ENCODE measurements at places on chromosomes 4 and X.

DNA sequence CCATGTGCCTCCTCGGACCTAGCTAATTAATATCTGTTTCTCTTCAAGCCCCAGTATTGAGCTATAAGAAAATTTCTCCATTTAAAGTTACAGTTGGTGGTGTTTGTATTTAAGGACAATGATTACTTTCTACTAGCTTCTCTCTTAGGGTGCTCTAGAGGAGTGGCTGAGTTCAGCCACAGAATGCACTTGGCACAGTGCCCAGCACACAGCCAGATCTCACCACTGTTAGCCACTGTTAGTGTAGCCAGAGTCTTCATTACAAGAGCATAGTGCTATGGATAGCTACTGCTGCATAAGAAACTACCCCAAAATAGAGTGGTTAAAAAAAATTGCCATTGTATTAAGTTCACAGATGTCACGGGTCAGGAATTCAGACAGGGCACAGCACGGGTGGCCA is 421.3 kb downstream of the BCOR start:
- DNase-seq = no peak

DNA sequence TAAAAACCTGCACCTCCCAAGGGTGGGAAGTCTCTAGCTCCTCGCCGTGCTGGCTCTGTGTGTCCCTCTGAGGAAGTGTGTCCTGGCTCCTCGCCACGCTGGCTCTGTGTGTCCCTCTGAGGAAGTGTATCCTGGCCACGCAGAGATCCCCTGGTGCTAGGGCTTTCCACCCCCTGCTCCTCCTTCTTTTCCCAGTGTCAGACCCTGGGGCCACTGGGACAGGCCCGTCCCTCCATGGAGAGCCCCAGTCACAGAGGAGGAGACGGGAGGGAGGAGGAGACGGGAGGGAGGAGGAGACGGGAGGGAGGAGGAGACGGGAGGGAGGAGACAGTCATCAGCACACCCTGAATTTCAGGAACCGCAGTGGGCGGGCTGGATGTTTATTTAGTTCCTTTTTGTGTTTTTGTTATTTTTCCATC is 53.8 kb upstream of the HGFAC start:
- DNase-seq = no peak

DNA sequence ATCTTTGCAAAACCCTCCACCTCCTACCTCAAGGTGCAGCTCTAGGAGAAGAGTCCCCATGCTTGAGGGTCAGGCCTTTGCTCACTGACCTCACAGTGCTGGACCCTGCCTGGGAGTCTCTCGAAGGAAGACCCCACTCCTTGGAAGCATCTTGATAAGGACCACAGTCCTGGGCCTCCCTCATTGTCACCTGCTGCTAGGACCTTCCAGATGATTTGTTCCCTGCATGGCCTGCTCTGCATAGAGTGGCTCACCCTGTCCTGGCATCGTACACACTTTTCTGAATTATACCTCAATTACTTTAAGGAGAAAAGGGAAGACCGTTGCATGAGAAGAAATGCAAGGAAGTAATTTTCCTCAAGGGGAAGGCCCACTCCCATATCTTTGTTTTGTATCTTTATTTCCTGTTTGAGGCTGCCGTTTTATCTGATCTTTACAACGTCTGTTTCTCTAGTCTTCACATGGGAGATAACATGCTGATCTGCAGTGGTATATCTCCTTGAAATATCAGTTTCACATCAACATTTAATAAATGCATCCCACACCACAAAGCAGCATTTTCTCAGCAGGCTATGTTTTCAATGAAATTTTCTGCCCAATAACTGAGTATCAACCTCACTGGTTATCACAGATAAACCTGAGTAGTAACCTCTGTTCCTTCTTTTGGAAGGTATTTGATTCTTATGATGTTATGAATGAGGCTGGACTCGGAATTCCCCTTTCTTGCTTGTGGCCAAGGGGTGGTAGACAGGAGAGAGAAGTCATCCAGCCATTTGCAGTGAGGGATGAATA is 15.0 kb upstream of the AKAP17A start:
- DNase-seq = no peak

GRCh38 chrX:123450222-123450621 is 266.1 kb downstream of the GRIA3 start:
- no peak for DNase-seq

DNA sequence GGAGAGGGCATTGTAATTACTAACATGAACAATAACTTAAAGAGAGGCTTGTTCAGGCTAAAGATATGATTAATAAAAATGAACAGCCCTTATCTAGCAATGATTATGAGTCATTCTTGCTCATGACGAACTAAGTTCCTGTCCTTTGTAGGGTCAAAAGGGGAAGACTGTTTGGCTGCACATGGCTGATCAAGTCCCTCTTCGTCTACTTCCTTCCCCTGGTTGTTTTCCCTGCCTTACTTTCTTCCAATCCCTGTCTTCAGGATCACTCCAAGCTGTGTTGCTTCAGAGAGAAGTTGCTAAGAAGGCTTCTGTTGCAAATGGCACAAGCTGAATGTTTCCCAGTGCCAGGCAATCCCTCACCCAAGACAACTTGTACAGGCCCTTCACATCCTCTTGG is 115.0 kb upstream of the HS3ST1 start:
- DNase-seq = no peak

DNA sequence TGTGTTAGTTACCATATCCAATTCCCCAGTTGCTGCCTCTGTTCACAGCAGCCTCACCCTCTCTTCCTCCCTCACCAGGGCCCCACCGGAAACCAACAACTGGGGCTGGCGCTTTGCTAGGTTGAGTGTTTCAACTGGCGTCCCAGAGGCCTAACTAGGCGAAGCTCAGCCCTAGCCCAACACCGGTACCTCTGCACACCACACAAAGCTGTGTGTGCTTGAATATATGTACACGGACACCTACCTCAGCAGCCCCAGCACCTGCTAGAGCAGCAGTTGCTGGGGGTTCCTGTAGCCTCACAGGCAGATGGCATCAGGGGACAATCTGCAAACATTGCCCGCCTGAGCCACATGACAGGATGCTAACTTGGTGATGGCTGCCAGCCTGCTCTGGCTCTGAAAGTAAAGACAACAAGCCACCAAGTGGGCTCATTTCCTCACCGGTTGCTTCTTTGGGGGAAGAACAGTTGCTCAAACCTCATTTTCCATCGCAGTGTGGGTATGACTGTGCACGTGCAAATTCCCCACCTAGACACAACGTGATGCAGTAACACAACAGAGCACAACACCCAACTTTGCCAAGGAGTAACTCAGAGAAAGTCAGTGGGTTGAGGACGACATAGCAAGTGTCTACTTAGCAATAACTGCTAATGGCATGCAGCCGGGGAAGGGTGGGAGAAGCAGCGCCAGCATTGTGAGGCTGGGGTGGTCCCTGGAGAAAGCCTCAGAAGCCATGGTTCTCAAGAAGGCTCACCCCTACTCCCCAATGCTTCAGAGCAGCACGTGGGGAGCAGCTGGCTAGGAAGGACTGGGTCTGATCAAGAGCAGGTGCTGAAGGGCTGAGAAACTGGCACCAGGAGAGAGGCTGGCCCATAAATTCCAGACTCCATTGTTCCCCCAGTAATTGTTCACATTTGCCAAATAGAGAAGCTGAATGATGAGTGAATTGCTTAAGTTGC is 139.5 kb downstream of the SH3KBP1 start:
- peak; percentile 56 for DNase-seq

- DNase-seq = no peak
Observed at GRCh38 chrX:103407776-103408175, 31.4 kb downstream of the BEX3 start.

DNA sequence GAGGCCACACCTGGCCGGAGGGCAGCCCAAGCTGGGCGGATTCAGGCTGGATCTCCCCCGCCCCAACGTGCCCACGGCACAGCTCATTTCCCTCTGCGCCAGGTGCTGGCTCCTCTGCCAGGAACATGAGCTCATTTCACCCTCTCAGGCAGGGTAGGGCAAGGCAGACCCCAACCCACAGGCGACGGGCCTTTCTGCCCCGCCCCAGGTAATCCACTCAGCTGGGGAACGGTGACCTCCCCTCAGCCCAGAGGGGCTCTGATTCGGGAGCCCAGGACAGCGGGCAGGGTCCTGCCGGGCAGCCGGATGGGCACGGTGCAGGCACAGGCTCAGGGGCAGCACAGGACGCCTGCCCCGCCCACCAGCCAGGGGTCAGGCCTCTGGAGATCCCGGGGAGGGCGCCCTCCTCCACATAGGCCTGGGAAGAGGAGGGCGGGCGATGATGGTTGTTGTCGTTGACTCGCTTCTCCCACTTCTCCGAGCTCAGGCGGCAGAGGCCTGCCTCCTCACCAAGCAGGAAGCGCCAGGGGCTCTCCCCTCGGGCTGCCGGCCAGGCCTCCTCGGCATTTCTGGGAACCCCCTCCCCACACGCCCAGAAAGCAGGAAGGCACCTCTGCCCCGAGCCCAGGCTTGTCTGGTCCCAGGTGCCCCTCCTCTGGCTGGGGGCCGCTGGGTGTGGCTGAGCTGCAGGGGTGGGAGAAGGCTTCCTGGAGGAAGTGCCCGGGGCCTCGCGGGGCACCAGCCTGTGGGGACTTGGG is 31.1 kb downstream of the TACC3 start:
- DNase-seq = peak; percentile 50

DNA sequence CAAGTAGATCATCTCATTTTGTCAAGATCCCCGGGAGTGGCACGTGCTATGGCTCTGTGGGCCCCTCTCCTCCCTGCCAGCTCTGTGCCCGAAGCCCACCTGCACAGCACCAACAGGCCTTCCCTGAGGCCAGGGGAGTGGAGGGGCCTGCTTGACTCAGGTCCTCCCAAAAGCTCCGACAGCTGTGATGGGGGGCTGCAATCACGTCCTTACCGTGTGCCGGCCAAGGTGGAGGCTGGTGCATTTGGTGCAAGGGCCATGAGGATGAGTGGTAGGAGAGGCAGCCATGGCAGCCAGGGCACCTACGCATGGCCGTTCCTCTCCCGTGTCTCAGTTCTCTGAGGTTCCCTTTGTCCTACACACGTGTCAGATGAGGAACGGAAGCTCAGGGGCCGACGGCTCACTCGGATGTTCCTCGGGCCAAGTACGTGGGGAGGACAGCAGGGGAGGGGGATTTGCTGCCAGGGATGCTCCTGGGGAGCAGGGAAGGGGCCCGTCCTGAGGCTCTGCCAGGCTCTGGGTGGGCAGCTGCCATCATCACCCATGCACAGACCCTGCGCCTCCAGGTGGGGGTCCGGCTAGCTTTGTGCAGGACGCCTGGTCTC is 95.8 kb downstream of the HMX1 start:
- DNase-seq = no peak

DNA sequence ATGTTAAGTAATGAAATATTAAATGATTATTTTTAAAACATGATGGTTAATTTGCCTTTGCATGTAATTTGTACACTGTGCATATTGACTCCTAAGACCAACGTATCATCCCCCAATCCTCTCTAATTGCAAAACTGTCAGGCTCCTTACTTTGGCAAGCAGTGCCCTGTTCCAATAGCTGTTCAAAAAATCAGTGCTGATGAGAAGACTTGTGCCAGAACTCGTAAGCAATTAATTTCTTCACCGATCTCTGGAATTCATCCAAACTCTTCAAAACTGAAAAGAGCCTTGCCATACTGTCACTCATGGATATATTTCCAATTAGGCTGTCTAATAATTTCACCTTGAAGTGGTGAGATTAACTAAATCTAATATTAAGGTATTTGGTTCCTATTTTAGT is 493.9 kb upstream of the NDST4 start:
- DNase-seq = no peak

GRCh38 chrX:136999024-136999423 is 34.8 kb downstream of the GPR101 start:
- DNase-seq = no peak

- no peak for DNase-seq
Observed at GRCh38 chr4:188146618-188147017, 7.4 kb downstream of the TRIML1 start.

- no peak for DNase-seq
Observed at GRCh38 chr4:171583790-171584189, 229.4 kb upstream of the GALNTL6 start.

- DNase-seq = no peak
Observed at GRCh38 chrX:132568291-132568690, 79.5 kb upstream of the MBNL3 start.

- no peak for DNase-seq
Observed at GRCh38 chr4:176302283-176303275, 17.2 kb upstream of the SPCS3 start.

GRCh38 chr4:119132306-119132705 is 3.3 kb upstream of the MYOZ2 start:
- DNase-seq = no peak

DNA sequence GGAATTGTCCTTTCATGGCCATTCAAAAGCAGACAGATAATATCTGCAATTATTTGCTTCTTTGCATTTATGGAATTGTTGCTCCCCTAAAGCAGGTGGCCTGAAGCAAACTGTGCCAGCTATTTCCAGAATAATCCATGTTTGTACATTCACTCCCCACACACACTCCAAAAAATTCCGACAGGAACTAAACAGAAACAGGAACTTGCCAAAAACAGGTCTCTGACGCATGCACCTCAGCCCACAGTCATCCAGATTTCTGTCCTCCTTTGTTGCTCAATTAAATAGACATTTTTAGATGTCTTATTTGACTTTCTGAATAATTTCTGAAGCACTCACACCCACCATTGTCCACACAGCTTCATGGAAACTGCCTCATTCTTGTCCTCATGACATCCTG is 71.5 kb upstream of the EDNRA start:
- DNase-seq = no peak

DNA sequence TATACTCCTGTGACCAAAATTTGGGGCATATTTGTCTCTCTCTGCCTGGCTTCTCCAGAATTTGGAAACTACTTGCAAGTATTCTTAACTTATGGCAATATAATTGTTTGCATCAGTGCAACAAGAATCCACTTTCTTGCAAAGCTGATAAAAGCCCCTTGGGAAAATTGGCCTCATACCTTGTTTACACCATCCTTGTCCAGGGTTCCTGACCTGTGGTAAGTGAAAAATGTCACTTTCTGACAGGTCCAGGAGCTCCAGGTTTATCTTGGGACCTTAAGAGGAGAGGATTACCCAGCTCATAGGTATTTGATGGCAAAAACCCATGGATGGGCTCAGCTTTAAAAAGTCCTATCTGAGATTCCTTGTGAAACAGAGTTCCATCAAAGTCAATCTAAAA is 29.3 kb upstream of the CXCL13 start:
- DNase-seq = no peak

DNA sequence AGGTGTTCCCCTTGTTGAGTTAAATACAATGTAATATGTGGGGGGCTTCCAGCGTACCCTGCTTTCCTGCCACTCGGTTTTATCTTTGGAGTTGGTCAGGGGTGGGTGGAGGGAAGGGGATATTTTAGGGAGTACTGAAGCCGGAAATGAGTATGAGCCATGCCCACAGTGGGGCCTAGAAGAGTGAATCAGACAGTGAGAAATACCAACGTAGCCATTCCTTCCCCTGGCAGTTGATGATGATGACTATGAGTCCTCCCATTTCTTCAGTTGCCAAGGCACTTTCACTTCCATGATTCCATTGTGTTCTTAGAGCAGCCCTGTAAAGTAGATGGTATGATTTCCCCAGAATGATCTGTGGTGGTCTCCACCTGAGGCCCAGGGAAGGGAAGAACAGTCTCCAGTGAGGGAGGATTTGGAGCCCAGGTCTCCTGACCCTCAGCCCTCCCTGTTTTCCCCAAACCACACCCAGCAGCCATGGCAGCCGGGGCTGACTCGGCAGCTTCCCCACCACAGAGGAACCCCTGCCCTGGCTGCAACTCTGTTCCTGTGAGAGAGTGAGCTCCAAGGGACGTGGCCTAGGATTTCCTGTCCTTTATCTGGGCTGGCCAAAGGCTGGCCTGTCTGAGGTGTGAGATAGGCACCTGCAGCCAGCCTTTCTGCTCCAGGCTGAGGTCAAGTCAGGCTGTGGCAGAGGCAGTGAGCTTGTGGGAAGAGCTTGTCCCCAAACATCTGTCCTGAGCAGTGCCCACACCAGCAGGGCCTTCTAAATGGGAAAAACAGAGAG is 52.7 kb downstream of the STARD8 start:
- no peak for DNase-seq

- no peak for DNase-seq
Observed at GRCh38 chr4:152998861-152999260, 62.7 kb downstream of the FHDC1 start.
